Astrocyte (in vitro differentiated cells and primary cell): ENCODE measurements at places on chromosomes 16 and 17.

- DNase-seq = no peak
These were observed 14.9 kb upstream of the ARL6IP1 start for GRCh38 chr16:18816286-18816685.

- no peak for DNase-seq
These were observed 107.9 kb downstream of the SNX29 start for GRCh38 chr16:12084436-12084835.

GRCh38 chr16:15913046-15913698, 24.8 kb upstream of the CEP20 start:
- no peak for DNase-seq

DNA sequence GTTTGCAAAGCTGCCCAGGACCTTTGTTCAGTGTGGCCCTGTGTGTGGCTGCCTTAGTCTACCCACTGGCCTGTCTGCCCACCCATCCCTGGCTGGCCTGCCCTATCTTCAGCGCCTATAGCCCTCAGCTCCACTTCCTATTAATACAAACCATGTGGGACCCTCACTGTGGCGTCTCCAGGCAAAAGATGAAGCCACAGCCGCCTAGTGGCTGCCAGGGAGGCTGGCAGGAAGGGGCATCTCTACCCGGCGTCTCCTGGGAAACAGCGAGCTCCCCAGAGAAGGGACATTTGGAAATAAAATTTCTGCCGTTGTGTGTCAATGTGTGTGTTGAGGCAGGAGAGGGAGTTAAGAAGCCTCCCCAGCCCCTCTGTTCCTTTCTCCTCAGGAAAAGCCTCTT, 31.5 kb downstream of the NEUROD2 start:
- DNase-seq = no peak

- DNase-seq = no peak
These were observed 14.3 kb downstream of the MNT start for GRCh38 chr17:2386400-2387085.
